ENCODE measurements at places on chromosomes 5 and 9. TPM values are rescaled to one million over a fixed set of nuclear protein-coding genes. Genes with fewer than 3 reads are reported as not detected.

The PITX1 gene
- not detected for total RNA-seq

The C9orf50 gene
- 0.44 TPM for total RNA-seq

The TIGD6 gene
- 5.4 TPM for total RNA-seq

The NIPSNAP3A gene
- 79.6 TPM for total RNA-seq

The DAPK1 gene
- 77.1 TPM for total RNA-seq

The IFNW1 gene
- total RNA-seq: not detected

The CTXN3 gene
- 21.4 TPM for total RNA-seq

The ACTL7A gene
- not detected for total RNA-seq

GRCh38 chr9:93930070-93930469 is 25.1 kb downstream of the BARX1 start:
- H3K27ac ChIP-seq: no peak overlapping the region
- no peak overlapping the region for H3K4me3 ChIP-seq
- H3K4me1 ChIP-seq: no peaks in the 10 kb centered on the region
- no peak for DNase-seq
- no peaks in the 10 kb centered on the region for H3K27me3 ChIP-seq

- no peaks in the 10 kb centered on the region for H3K36me3 ChIP-seq
- H3K4me1 ChIP-seq: peaks cover 5% of the 10 kb centered on the region
- no peaks in the 10 kb centered on the region for H3K27me3 ChIP-seq
- H3K27ac ChIP-seq: peak overlapping the region; percentile 99
- peak overlapping the region; percentile 74 for H3K4me3 ChIP-seq
Measured at GRCh38 chr5:143403334-143403592, 223 bp downstream of the NR3C1 start.

DNA sequence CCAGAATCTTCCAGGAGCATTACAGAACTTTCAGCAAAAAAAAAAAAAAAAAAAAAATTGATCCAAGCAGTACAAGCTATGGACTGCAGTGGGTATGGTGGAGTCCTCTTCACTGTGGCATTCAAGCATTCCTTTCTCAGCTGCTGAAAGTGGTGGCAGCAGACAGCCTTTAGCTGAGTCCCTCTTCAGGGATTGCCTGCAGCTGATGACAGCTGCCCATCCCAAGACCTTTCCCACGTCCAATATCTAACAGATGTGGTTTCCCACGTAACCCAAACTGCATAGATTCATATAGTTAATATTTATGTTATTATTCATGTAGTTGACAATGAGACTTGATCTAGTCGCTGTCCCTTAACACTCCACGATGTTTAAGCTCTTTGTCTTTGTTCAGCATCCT is 475.9 kb downstream of the TLE1 start:
- no peaks in the 10 kb centered on the region for H3K36me3 ChIP-seq
- DNase-seq: no peak
- H3K27me3 ChIP-seq: no peaks in the 10 kb centered on the region
- no peak overlapping the region for H3K27ac ChIP-seq

DNA sequence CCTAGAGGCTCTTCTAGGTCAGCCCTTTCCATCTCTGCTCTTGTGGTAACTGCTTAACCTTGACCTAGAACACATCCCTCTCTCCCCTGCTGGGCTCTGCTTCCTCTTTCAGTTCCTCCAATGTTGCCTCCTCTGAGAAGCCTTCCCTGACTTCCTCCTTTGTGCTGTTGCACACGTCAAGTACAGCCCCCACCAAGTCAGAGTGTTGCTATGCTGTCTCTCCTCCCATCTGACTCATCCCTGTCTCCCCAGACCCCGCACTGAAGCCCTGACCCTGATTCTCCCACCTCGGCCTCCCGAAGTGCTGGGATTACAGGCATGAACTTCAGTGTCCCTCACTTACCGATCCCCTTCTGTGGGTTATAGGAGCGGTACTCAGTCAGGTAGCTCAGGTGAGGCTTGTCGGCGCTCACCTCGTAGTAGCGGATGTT is 10.4 kb upstream of the TRIM14 start:
- H3K4me1 ChIP-seq: peaks cover 8% of the 10 kb centered on the region
- no peak overlapping the region for H3K27ac ChIP-seq
- H3K4me3 ChIP-seq: no peak overlapping the region
- peaks cover 20% of the 10 kb centered on the region for H3K36me3 ChIP-seq
- DNase-seq: no peak

- DNase-seq: no peak
- no peak overlapping the region for H3K4me3 ChIP-seq
- H3K4me1 ChIP-seq: no peaks in the 10 kb centered on the region
- H3K27ac ChIP-seq: no peak overlapping the region
- H3K36me3 ChIP-seq: no peaks in the 10 kb centered on the region
Measured at GRCh38 chr5:109982966-109983534, 293.3 kb downstream of the MAN2A1 start.

- H3K27ac ChIP-seq: no peak overlapping the region
- DNase-seq: no peak
- H3K4me3 ChIP-seq: no peak overlapping the region
- peaks cover 15% of the 10 kb centered on the region for H3K4me1 ChIP-seq
- H3K36me3 ChIP-seq: no peaks in the 10 kb centered on the region
- no peaks in the 10 kb centered on the region for H3K27me3 ChIP-seq
Measured at GRCh38 chr5:14190194-14191164, 47.3 kb downstream of the TRIO start.

DNA sequence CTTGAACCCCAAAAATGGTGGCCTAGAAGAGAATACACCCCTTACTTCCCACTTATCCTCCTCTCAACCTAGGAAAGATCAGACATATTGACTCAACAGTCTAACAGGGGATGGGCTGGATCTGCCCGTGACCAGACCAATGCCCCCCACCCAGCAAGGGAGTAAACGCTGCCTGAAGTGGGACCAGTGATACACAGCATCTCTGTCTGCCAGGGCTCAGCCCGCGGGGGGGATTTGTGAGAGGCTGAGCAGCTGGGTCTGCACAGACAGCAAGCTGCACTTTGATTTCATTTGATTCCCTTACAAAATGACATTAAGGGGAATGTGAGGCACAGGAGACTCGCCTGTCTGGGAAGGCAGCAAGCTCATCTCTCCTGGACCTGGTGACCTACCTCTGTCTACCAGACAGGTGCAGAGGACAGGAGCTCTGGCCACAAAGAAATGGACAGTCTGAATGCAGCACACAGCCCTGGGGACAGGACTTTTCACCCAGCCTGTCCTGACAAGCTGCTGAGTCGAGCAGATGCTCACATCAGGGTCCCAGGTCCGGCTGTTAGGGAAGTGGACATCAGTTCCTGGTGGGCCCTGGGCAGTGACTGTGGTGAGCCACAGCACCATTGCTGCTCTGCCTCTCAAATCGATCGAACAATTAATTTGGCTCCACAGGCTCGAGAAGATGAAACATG is 79.9 kb downstream of the RGS3 start:
- H3K27ac ChIP-seq: no peak overlapping the region
- no peaks in the 10 kb centered on the region for H3K36me3 ChIP-seq
- no peaks in the 10 kb centered on the region for H3K27me3 ChIP-seq
- peaks cover 41% of the 10 kb centered on the region for H3K4me1 ChIP-seq
- H3K4me3 ChIP-seq: no peak overlapping the region
- DNase-seq: no peak

DNA sequence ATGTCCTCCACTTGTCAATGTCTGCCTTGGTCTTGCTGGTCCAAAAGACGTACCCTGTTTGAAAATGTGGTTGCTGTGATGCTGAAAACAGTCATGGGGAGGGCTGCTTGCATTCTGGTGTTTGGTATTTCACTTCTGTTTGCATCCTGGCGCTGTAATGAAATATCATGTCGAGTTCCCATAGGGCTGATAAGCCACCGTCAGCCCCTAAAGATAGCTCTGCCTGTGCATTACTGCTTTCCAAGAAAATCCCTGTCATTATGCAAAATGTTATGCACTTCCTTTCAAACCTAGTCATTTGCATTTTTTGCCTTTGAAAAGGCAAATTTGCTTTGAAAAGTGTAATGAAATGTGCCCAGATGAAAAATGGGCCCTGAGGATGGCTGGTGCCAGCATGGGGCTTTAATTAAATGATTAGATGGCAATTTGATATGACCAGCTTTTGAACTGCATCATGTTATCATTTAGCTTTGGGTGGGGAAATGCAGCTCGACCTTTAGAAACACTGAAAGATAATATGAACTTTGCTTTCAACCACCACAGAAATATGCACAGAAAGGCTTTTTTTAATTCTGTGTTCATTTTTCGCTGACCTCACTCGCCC is 374.4 kb upstream of the SGCD start:
- no peaks in the 10 kb centered on the region for H3K27me3 ChIP-seq
- no peak overlapping the region for H3K4me3 ChIP-seq
- H3K4me1 ChIP-seq: no peaks in the 10 kb centered on the region

DNA sequence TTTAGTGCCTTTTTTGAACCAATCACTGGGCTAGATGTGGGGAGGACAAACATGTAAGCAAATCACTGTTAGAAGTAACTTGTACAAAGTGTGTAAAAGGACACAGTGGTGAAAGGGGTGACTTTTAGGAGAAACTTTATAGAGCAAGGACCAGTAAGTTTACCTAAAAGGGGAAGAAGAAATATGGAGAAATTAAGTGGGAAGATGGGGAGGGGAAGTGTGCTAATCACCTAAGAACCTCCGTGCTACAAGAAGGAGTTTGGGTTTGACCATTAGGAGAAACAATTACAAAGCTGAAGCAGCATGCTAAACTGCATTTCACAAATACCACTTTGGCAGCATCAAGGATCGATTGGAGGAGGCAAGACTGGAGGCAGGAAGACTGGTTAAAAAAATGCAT is 17.3 kb downstream of the ITGA1 start:
- no peaks in the 10 kb centered on the region for H3K27me3 ChIP-seq
- no peaks in the 10 kb centered on the region for H3K36me3 ChIP-seq
- H3K4me3 ChIP-seq: no peak overlapping the region
- DNase-seq: no peak
- H3K4me1 ChIP-seq: peaks cover 6% of the 10 kb centered on the region

DNA sequence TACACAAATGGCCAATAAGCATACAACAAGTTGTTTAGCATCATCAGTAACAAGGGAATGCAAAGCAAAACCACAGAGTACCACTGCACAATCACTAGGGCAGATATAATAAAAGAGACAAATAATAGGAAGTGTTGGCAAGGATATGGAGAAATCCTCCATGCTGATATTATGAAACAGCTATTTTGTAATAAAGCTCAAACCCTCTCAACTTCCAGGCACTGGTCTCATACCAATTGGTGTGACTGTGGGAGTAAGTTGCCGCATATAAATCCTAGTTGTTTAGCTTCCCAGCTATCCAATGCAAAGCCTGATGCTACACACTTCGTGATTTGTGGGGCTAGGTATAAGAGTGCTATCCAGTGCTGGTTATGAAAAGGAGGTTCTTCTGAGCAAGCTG is 88.6 kb downstream of the SMIM23 start:
- H3K27ac ChIP-seq: no peak overlapping the region
- no peak overlapping the region for H3K4me3 ChIP-seq
- H3K4me1 ChIP-seq: no peaks in the 10 kb centered on the region
- no peaks in the 10 kb centered on the region for H3K27me3 ChIP-seq
- H3K36me3 ChIP-seq: peaks cover 18% of the 10 kb centered on the region

DNA sequence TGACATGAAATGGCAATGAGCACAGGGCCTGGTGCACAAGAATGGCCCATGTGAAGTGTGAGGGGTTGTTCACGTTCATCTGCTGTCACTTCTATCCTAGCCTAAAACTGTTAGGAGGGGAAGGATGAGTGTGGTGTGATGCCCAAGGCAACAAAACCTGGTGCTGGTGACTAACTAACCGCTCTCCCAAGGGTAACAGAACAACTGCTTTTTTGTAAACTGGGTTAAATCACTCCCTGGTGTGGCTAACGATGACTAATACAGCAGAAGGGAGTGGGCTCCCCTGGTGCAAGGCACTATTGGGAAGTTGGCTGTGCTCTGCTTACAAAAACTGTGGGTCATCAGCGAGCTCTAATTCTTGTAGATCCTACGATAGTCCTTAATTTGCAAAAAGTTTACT is 103.2 kb upstream of the VCAN start:
- no peaks in the 10 kb centered on the region for H3K4me1 ChIP-seq
- H3K4me3 ChIP-seq: no peak overlapping the region
- no peaks in the 10 kb centered on the region for H3K27me3 ChIP-seq

GRCh38 chr5:122352331-122352730 is 40.3 kb downstream of the SNCAIP start:
- no peaks in the 10 kb centered on the region for H3K36me3 ChIP-seq
- H3K4me3 ChIP-seq: no peak overlapping the region
- H3K27me3 ChIP-seq: no peaks in the 10 kb centered on the region
- no peaks in the 10 kb centered on the region for H3K4me1 ChIP-seq
- no peak overlapping the region for H3K27ac ChIP-seq

GRCh38 chr9:128231638-128232527 is 28.7 kb downstream of the DNM1 start:
- no peaks in the 10 kb centered on the region for H3K4me1 ChIP-seq
- H3K4me3 ChIP-seq: no peak overlapping the region
- no peak overlapping the region for H3K27ac ChIP-seq
- H3K27me3 ChIP-seq: no peaks in the 10 kb centered on the region

- peak overlapping the region; percentile 61 for H3K27ac ChIP-seq
- DNase-seq: peak; percentile 41
- no peak overlapping the region for H3K4me3 ChIP-seq
- H3K27me3 ChIP-seq: no peaks in the 10 kb centered on the region
- H3K4me1 ChIP-seq: peaks cover 7% of the 10 kb centered on the region
Measured at GRCh38 chr5:57692582-57693487, 210.2 kb upstream of the ACTBL2 start.

GRCh38 chr5:152084476-152084875 is 159.8 kb upstream of the GLRA1 start:
- H3K36me3 ChIP-seq: no peaks in the 10 kb centered on the region
- no peaks in the 10 kb centered on the region for H3K27me3 ChIP-seq
- no peak for DNase-seq
- H3K4me1 ChIP-seq: no peaks in the 10 kb centered on the region
- no peak overlapping the region for H3K27ac ChIP-seq
- no peak overlapping the region for H3K4me3 ChIP-seq

- H3K4me1 ChIP-seq: peaks cover 6% of the 10 kb centered on the region
- no peak for DNase-seq
- H3K27ac ChIP-seq: no peak overlapping the region
- H3K27me3 ChIP-seq: no peaks in the 10 kb centered on the region
- no peak overlapping the region for H3K4me3 ChIP-seq
- H3K36me3 ChIP-seq: no peaks in the 10 kb centered on the region
Measured at GRCh38 chr5:128228008-128228407, 144.4 kb downstream of the SLC12A2 start.

GRCh38 chr5:163612358-163613149 is 107.1 kb downstream of the MAT2B start:
- no peaks in the 10 kb centered on the region for H3K36me3 ChIP-seq
- H3K4me3 ChIP-seq: no peak overlapping the region
- no peak for DNase-seq
- no peak overlapping the region for H3K27ac ChIP-seq

DNA sequence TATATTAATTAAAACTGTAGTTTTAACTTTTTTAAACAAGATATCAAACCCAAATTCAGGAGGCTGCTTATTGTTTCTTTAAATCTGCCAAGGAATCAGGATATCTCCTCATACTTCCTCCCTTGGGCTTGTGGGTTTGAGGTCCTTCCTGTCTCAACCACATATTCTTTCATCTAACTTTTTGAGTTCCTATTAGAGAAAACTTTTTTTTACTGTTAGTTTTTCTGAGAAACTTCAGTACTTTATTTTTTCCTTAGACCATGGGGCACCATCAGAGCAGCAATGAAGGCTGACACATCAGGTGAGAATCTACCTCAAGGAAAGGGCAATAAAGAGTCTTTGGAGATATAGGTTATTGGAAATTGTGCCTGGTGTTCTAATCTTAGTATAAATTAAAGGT is 56.7 kb downstream of the TSSK1B start:
- no peak for DNase-seq
- no peaks in the 10 kb centered on the region for H3K4me1 ChIP-seq
- no peaks in the 10 kb centered on the region for H3K36me3 ChIP-seq
- H3K4me3 ChIP-seq: no peak overlapping the region

Data from spinal cord (tissue), 10 donors.